ENCODE measurements at places on chromosomes 16 and 17.

GRCh38 chr17:34991606-34992005 lies 11.3 kb downstream of the LIG3 start:
- no peak for DNase-seq

DNA sequence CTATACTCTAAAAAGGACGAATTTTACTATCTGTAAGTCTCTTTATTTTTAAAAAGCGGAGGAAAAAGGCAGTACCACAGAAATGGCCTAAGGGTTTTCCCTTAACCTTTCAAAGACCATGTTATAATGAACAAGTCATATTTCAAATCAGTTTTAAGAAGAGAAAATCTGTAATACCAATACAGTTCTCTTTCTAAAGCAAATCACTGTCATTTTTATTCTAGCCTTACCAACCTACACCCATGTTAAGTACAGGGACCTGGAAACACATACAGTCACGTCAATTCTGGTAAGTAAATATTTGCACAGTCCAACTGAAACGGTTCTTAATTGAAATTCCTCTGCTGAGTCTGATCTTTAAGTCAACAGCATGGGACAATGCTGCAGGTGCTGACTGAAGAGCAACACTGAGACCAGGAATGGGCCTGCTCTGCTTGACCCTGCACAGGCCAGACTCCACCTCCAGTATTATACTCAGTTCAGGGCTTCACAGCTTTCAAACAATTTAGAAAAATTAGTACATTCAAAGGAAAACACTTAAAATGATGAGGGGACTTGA lies 20.2 kb downstream of the MBTPS1 start:
- DNase-seq, result no peak

DNA sequence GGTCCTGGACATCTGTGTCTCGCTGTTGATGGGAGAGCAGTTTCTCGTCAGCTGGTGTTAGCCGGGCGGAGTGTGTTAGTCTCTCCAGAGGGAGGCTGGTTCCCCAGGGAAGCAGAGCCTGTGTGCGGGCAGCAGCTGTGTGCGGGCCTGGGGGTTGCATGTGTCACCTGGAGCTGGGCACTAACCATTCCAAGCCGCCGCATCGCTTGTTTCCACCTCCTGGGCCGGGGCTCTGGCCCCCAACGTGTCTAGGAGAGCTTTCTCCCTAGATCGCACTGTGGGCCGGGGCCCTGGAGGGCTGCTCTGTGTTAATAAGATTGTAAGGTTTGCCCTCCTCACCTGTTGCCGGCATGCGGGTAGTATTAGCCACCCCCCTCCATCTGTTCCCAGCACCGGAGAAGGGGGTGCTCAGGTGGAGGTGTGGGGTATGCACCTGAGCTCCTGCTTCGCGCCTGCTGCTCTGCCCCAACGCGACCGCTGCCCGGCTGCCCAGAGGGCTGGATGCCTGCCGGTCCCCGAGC lies 17.9 kb downstream of the GAA start:
- DNase-seq, result no peak

GRCh38 chr16:56275076-56275475 lies 83.8 kb downstream of the GNAO1 start:
- DNase-seq, result no peak

GRCh38 chr17:73546114-73546513 lies 98.1 kb downstream of the SDK2 start:
- DNase-seq, result no peak

DNA sequence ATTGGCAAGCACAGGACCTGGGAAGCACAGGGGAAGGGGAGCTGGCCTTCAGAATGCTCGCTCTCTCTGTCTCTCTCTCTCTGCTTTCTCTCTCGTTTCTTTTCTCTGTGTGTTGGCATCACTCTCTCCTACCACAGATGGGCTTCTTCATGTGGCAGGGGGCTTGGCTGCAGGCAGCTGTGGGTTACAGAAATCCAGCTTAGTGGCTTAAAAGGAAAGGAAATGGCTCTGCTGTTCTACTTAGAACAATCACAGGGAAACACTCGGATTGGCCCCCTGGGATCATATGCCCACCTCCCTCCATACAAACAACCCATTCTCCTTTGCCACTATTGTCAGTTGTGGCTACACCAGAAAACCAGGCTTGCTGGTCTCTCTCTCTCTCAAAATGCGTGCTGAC lies 20.4 kb downstream of the TBX2 start:
- DNase-seq, result no peak

- no peak for DNase-seq
Measured at GRCh38 chr17:65785109-65785508, 223.7 kb upstream of the AXIN2 start.
